ENCODE measurements at places on chromosomes 16 and 17.

DNA sequence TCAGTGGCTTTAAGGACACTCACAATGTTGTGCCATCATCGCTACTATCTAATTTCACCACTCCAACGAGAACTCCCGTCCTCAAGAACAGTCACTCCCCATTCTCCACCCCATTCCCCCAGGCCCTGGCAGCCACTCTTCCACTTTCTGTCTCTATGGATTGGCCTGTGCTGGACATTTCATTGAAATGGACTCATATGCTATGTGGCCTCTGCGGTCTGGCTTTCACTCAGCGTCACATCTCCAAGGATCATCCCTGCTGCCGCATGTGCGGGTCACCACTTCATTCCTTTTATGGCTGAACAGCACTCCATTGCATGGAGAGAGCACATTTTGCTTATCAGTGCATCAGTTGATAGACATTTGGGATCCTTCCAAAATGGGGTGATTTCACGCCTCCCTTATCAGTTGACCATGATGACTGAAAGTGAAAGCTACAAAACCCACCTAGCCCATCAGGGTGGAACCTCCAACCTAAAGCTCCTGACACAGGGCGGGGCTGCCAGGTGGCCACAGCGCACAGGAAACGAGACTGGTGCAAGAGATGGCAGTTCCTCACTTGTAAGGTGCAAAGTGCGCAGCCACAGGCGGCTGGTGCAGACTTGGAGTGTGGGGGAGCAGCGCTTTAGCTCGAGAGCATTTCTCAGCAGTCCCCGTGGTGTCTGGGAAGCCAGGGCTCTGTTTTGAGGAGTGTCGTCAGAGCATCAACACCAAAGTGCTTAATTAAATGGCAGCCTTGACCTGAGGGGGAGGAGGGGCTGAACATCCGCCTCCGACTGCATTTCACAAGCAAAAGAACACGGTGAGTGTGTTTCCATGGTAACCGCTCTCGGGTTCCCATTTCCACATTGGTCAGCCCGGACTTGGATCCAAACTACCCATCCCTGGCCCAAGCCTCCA, 23.8 kb downstream of the COTL1 start:
- no peak for DNase-seq

- DNase-seq = no peak
These were observed 841 bp upstream of the RAB5C start for GRCh38 chr17:42155614-42156045.

GRCh38 chr17:78767806-78768205, 14.3 kb downstream of the CYTH1 start:
- DNase-seq = no peak

GRCh38 chr17:15265131-15265530, at the start of gene PMP22:
Gene PMP22 (minus strand): TSS chr17:15265326. CDS start chr17:15260727, 4,599 bp downstream.
- no peak for DNase-seq

- DNase-seq = no peak
These were observed 68.8 kb downstream of the ABR start for GRCh38 chr17:1110862-1111598.

DNA sequence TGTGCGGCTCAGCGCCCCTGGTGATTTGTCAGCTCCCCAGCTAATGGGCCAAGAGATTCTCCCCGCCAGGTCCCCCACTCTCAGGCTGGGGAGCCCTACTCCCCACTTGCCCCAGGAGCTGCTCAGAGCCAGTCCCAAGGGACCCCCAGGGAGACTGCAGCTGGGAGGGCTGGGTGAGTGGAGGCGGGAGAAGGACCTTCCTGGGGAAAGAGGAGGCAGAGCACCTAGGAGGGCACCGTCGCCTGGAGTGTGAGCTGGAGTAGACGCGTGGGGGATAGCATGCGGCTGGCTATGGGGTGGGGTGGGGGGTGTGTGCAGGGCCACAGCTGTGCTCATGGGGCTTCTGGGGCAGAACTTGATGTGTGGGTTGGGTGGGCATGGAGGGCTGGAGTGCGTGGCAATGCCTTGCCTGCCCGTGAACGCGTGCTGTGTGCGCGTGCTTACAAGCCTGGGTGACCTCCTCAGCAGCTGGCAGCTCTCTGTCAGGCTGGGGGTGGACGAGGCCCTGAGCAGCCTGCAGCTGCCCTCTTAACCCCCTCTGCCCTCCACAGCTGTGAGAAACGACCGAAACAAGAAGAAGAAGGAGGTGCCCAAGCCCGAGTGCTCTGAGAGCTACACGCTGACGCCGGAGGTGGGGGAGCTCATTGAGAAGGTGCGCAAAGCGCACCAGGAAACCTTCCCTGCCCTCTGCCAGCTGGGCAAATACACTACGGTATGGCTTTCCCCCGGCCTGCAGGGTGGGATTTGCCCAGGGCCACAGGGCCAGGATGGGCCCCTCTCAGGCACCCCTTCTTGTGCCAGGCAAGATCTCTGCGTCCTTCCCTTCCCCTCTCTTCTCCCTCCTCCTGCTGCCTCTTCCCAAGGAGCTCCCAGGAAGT, 12.9 kb downstream of the GJD3 start:
- no peak for DNase-seq

DNA sequence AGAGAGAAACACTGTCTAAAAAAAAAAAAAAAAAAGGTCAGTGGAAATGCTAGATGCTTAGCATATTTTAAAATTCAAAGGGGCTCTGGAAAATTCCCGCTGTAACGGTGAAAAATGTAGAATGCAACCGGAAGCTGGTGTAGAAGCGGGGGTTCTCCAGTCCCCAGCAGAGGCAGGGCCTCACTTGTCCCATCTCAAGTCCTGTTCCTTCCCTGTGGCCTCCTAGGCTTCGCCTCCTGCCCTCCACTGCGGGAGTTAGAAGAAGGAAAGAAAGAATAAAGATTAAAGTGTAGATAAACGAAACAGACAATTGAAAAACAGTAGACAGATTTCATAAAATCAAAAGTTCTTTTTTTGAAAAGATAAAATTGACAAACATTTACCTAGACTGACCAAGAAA, 14.8 kb upstream of the ZNF287 start:
- no peak for DNase-seq

DNA sequence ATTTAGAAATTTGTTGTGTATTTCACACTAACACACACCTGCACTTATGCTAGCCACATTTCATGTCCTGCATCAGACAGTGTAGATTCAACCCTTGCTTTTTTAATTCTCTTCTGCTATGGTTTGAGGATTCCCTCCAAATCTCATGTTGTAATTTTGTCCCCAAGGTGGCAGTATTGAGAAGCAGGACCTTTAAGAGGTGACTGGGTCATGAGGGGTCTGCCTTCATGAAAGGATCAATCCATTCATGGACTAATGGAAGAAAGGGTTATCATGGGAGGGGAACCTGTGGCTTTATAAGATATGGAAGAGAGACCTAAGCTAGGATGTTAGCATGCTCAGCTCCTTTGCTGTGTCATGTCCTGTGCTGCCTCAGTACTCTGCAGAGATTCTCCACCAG, 1032.2 kb downstream of the CDH11 start:
- DNase-seq = no peak

GRCh38 chr17:75049706-75050105, 2.7 kb downstream of the KCTD2 start:
- DNase-seq = no peak

DNA sequence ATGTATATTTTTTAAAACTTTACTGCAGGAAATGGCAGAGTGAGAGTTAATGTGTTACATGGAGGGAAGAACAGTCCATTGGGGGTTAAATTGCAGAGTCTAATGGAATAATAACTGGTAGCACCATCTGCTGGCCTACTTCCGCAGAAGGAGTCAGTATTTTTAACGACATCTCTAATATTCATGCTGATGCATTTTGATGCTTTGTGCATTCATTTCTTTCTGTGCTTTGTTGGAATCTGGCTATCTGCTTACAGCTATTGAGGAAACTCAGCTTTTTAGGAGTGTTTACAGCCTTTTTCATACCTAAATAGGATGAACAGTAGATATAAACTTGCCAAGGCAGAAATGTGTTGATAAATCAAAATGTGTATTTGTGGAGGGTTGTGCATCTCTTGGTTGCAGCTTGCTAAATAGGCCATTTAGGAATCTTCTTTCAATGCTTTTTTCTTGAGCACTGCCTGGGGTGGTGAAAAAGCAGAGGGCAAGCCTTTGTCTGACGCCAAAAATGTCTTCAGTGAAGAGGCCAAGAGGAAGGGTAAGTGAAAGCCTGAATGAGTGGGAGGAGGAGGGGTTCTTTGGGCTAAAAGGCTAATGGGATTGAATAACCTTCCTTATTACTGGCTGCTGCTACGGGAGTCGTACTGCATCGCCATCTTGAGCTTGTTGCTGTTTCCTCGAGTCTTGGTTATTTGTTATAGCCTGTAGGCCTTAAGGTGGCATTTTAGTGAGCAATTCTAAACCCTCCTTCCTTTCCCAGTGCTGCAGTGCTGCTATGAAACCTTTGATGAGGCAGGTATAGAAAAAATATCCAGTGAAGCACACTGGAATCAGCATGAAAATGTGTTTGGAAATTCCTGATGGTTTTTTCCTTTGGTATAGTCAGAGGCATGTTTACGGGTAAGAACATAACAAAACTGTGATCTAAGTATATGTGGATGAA, 153.3 kb downstream of the CHD9 start:
- no peak for DNase-seq

GRCh38 chr17:28916302-28916934, 13.5 kb upstream of the DHRS13 start:
- DNase-seq = no peak

DNA sequence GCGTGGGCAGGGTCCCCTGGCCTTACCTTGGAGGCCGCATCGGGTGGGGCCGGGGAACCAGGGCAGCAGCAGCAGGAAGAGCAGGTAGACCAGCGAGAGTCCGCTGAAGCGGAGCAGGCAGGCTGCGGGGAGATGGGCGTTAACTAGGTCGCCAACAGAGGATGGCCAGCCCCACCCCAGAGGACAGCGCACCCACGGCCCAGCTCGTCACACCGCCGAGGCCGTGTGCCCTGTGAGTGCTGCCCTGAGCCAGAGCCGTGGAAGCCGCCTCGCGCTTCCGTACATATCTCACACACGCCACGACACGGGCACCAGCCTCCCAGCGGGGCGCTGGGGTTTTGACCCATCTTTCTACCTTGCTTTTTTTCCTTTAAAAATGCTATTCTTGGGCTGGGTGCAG, 35.7 kb downstream of the PIEZO1 start:
- DNase-seq = no peak

DNA sequence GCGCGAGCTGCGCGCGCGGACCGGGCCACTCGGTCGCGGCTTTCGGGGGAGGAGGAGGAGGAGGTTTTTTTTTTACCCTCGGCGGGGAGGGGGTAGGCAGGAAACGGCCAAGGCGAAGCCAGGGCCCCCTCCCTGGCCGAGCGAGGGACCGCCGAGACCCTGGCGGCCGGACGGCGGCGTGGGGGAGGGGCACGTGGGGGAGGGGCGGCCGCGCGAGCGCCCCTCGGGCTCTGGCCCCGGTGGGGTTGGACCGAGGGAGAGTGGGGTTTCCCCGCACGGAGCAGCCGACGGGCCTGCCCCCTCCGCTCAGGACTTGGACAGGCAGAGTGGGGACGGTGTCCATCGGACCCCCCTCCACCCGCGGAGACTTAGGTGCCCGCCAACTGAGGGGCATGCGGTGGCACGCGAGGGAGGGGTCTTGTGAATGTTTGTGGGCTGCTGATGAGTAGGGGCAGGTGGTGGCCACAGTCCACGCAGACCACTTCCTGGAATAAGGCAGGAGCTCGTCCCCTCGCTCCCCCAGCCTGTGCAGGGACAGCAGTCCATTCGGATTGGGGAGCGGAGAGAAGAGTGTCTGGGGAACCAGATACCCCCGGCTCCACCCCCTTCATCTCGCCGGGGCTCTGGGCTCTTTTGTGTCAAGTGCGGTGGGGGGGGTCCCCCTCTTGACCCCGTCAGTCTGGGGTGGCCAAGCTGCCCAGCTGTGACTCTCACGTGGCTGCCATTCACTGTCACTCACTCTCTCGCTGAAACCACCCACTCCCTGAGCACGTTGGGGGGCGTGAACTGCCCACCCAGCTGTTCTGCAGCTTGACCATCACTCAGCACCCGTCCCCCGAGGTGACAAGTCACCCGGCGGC, 3.0 kb upstream of the CHD3 start:
- DNase-seq = peak; percentile 25

GRCh38 chr17:40281663-40282062, 6.0 kb upstream of the CDC6 start:
- no peak for DNase-seq

- DNase-seq = no peak
These were observed 14.7 kb downstream of the LLGL2 start for GRCh38 chr17:75539967-75540729.

DNA sequence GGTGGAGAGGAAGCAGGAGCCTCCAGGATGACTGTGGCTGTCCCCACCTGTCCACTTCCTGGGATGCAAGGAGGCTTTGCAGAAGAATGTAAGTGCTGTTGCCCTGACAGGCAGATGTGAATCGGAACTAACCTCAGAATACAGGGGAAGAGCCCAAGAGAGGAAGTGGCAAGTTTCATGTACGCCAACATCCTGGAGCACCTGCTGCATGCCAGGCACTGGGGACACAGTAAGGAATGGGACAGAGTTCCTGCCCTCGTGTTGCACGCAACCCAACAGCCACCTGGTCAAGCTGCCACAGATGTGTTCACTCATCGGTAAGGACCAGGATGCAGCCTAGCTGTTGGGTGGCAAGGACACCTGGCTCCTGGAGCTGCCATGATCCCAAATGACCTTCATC, 98.6 kb upstream of the RPL38 start:
- DNase-seq = no peak

GRCh38 chr16:89561142-89561883, 831 bp downstream of the RPL13 start:
- DNase-seq = no peak

GRCh38 chr17:81644976-81645952, 8.3 kb downstream of the TSPAN10 start:
- no peak for DNase-seq

DNA sequence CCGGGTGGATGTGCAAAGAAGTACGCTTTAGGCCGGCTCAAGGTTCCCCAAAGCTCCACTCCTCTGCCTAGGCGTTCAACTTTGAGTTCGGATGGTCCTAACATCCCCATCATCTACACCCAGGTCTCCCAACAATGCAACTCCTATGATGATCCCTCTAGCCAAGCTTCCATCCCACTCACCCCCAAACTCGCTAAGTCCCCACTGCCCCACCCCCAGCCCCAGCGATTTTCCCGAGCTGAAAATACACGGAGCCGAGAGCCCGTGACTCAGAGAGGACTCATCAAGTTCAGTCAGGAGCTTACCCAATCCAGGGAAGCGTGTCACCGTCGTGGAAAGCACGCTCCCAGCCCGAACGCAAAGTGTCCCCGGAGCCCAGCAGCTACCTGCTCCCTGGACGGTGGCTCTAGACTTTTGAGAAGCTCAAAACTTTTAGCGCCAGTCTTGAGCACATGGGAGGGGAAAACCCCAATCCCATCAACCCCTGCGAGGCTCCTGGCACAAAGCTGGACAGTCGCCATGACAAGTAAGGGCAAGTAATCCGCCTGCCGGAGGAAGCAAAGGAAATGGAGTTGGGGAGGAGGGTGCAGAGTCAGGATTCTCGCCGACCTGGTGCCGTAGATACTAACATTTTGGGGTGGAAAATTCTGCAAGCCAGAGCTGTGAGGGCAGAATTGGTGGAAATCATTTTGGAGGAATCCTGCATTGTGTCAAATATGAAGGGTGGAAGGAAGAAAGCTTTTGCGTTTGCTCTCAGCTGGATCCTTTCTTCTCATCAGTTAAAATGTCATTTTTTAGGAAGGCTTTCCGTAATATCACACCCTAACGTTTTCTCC, at the start of gene TP53:
TSS of gene TP53 (minus strand) at position 419 of the 836 bp plus-strand sequence. CDS start 10,896 bp downstream, outside the sequence.
- DNase-seq = peak; percentile 71

All from activated CD4-positive, alpha-beta T cell treated with anti-CD3 and anti-CD28 coated beads for 24 hours (primary cell).